Lower lobe of right lung (tissue), 2 donors: ENCODE measurements at places on chromosomes 11 and 22. TPM values are rescaled to one million over a fixed set of nuclear protein-coding genes. Genes with fewer than 3 reads are reported as not detected.

GRCh38 chr11:58958500-58958899 is 19.2 kb downstream of the GLYATL1 start:
- H3K4me3 ChIP-seq: no peak overlapping the region
- peaks cover 5% of the 10 kb centered on the region for H3K27me3 ChIP-seq
- no peak for DNase-seq
- H3K36me3 ChIP-seq: no peaks in the 10 kb centered on the region
- no peaks in the 10 kb centered on the region for H3K4me1 ChIP-seq

- no peak overlapping the region for H3K27ac ChIP-seq
- no peak for DNase-seq
- H3K4me3 ChIP-seq: no peak overlapping the region
- H3K36me3 ChIP-seq: no peaks in the 10 kb centered on the region
- H3K27me3 ChIP-seq: no peaks in the 10 kb centered on the region
Measured at GRCh38 chr11:121649798-121650197, 197.0 kb upstream of the SORL1-AS1 start.

GRCh38 chr11:2444821-2445745 is at the start of gene KCNQ1:
TSS of gene KCNQ1 (plus strand) at chr11:2445008. CDS start at chr11:2445099, 91 bp downstream.
- H3K27ac ChIP-seq: peak within 1 kb of the TSS; percentile 62
- peaks cover 4% of the 10 kb centered on the region for H3K27me3 ChIP-seq
- DNase-seq: peak; percentile 86
- H3K4me1 ChIP-seq: peaks cover 35% of the 10 kb centered on the region

GRCh38 chr11:123328281-123328867 is 101.7 kb upstream of the GRAMD1B start:
- DNase-seq: no peak
- no peaks in the 10 kb centered on the region for H3K4me1 ChIP-seq
- no peaks in the 10 kb centered on the region for H3K27me3 ChIP-seq
- H3K36me3 ChIP-seq: no peaks in the 10 kb centered on the region
- no peak overlapping the region for H3K27ac ChIP-seq

DNA sequence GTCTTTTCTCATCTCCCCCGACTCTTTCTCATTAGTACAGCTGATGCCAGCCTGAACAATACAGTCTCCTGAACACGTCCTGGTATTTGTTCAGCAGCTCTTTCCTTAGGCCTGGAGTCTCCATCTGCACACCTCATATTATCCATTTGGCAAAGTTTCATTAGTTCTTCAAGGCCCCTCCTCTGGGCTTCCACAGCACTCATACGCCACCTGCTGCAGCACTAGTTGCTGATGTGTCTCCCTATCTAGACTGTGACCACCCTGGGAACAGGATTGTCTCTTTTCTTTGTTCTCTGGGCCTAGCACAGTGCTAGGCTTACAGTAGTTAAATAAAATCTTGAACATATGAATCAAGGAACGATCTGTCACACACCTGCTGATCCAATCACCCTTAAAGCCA is 17.2 kb downstream of the DCHS1 start:
- no peak for DNase-seq
- no peak overlapping the region for H3K27ac ChIP-seq

- H3K4me3 ChIP-seq: no peak overlapping the region
- no peak for DNase-seq
- no peaks in the 10 kb centered on the region for H3K36me3 ChIP-seq
- H3K27me3 ChIP-seq: no peaks in the 10 kb centered on the region
- no peak overlapping the region for H3K27ac ChIP-seq
- H3K4me1 ChIP-seq: peaks cover 44% of the 10 kb centered on the region
Measured at GRCh38 chr11:35009191-35009943, 92.9 kb downstream of the PDHX start.

- H3K36me3 ChIP-seq: no peaks in the 10 kb centered on the region
- H3K4me1 ChIP-seq: peaks cover 4% of the 10 kb centered on the region
Measured at GRCh38 chr22:41951898-41952474, at the start of gene SMIM45. TSS of gene SMIM45 (plus strand) at chr22:41952150.

DNA sequence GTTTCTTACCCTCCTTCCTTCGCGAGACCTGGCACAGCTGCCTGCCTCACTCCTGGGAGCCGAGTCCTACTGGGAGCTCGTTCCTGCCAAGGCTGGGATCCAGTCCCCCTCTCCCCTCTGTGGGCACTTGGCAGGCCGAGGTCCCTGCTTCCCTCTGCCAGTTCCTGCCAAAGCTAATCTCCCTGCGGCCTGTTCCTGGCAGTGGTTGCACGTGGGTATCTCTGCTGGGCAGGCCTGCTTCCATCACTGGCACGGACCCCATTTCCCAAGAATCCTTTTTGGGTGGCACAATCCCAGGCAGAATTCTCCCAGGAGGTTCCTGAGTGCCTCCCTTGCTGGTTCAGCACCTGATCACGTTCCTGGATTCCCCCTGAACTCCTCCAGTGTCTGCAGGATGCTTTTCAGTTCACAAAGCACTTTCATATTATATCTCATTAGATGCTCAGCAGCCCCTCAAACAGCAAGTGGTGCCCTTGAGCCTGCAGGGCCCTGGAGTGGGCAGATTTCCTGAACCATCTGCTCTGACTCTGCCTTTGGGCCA is 96.5 kb downstream of the RRM1 start:
- no peak overlapping the region for H3K4me3 ChIP-seq
- H3K27me3 ChIP-seq: no peaks in the 10 kb centered on the region
- H3K27ac ChIP-seq: no peak overlapping the region

DNA sequence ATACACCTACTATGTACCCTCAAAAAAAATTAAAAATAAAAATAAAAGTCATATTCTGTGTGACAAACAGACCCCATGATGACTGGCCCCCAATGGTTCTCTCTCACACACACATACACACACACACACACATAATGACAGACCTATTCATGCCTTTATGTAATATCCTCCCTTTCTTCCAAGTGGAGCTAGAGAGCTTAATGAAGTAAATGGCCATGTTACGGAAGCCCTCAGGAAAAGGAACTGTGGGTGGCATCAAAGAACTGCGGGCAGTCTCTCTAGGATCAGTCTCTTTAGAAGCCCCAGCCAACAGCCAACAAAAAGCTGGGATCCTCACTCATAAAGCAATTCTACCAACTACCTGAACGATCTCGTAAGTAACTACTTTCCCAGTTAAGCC is 125.5 kb downstream of the SIK3 start:
- no peak for DNase-seq
- H3K27ac ChIP-seq: no peak overlapping the region
- H3K27me3 ChIP-seq: no peaks in the 10 kb centered on the region
- no peak overlapping the region for H3K4me3 ChIP-seq

- no peak overlapping the region for H3K4me3 ChIP-seq
- H3K27me3 ChIP-seq: no peaks in the 10 kb centered on the region
- no peaks in the 10 kb centered on the region for H3K4me1 ChIP-seq
- no peaks in the 10 kb centered on the region for H3K36me3 ChIP-seq
- DNase-seq: no peak
Measured at GRCh38 chr11:12777208-12777874, 103.1 kb downstream of the TEAD1 start.

- H3K36me3 ChIP-seq: no peaks in the 10 kb centered on the region
- peaks cover 22% of the 10 kb centered on the region for H3K4me1 ChIP-seq
- peak overlapping the region; percentile 19 for H3K4me3 ChIP-seq
Measured at GRCh38 chr22:50114221-50115021, 24.6 kb downstream of the MOV10L1 start.

- H3K4me3 ChIP-seq: no peak overlapping the region
- no peak for DNase-seq
- H3K27ac ChIP-seq: no peak overlapping the region
- H3K4me1 ChIP-seq: peaks cover 6% of the 10 kb centered on the region
- H3K36me3 ChIP-seq: no peaks in the 10 kb centered on the region
Measured at GRCh38 chr11:125284245-125284850, 119.8 kb downstream of the PKNOX2 start.

GRCh38 chr11:120608760-120609211 is 97.2 kb downstream of the GRIK4 start:
- H3K4me1 ChIP-seq: peaks cover 3% of the 10 kb centered on the region
- no peaks in the 10 kb centered on the region for H3K27me3 ChIP-seq
- H3K27ac ChIP-seq: no peak overlapping the region
- H3K36me3 ChIP-seq: no peaks in the 10 kb centered on the region

- no peaks in the 10 kb centered on the region for H3K27me3 ChIP-seq
- no peaks in the 10 kb centered on the region for H3K4me1 ChIP-seq
- H3K27ac ChIP-seq: no peak overlapping the region
- H3K4me3 ChIP-seq: no peak overlapping the region
- no peak for DNase-seq
- H3K36me3 ChIP-seq: no peaks in the 10 kb centered on the region
Measured at GRCh38 chr11:89463266-89463780, 27.9 kb downstream of the NOX4 start.

- H3K4me1 ChIP-seq: no peaks in the 10 kb centered on the region
- no peak overlapping the region for H3K4me3 ChIP-seq
- peaks cover 3% of the 10 kb centered on the region for H3K27me3 ChIP-seq
- no peak for DNase-seq
- H3K36me3 ChIP-seq: no peaks in the 10 kb centered on the region
Measured at GRCh38 chr11:33635161-33635560, 65.5 kb downstream of the C11orf91 start.

GRCh38 chr11:62671236-62671607 is 251 bp upstream of the UQCC3 start:
- H3K4me1 ChIP-seq: peaks cover 51% of the 10 kb centered on the region
- peak overlapping the region; percentile 98 for H3K4me3 ChIP-seq
- H3K27me3 ChIP-seq: no peaks in the 10 kb centered on the region
- H3K36me3 ChIP-seq: peaks cover 49% of the 10 kb centered on the region
- no peak for DNase-seq
- H3K27ac ChIP-seq: peak overlapping the region; percentile 93

PANX2 gene
- 2.5 TPM for total RNA-seq

OR51I1 gene
- 0.41 TPM for total RNA-seq

KCNK7 gene
- total RNA-seq: 1.7 TPM

OR8G1 gene
- not detected for total RNA-seq

RASL10A gene
- total RNA-seq: 0.83 TPM

RAB3IL1 gene
- total RNA-seq: 11.4 TPM

TMEM191C gene
- 3.5 TPM for total RNA-seq

MADD gene
- total RNA-seq: 53.7 TPM
